ENCODE measurements at places on chromosomes 5 and 9.

GRCh38 chr9:73423891-73424290 is 272.2 kb downstream of the ANXA1 start:
- no peak for DNase-seq

GRCh38 chr5:133421394-133421793 is 190.9 kb downstream of the FSTL4 start:
- no peak for DNase-seq

- no peak for DNase-seq
Measured at GRCh38 chr5:23071682-23072081, 218.5 kb upstream of the CDH12 start.

DNA sequence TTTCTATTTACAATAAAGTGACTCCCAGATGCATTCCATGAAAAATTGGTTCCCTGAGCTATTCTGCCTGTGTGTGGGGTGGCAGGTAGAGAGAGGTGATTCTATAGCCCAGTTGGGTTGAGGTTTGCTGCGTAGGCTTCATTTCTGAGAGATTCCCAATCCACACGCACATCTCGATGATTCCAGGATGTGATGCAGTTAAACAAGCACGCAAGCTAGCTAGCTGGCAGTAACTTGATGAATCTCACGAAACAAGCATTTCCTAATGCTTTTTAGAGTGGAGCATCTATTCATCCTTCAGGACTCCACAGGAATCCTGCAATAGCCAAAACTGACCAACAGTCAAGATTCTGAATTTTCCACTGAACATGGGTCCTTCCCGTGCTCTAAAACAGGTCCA is 43.8 kb upstream of the CER1 start:
- DNase-seq = no peak

DNA sequence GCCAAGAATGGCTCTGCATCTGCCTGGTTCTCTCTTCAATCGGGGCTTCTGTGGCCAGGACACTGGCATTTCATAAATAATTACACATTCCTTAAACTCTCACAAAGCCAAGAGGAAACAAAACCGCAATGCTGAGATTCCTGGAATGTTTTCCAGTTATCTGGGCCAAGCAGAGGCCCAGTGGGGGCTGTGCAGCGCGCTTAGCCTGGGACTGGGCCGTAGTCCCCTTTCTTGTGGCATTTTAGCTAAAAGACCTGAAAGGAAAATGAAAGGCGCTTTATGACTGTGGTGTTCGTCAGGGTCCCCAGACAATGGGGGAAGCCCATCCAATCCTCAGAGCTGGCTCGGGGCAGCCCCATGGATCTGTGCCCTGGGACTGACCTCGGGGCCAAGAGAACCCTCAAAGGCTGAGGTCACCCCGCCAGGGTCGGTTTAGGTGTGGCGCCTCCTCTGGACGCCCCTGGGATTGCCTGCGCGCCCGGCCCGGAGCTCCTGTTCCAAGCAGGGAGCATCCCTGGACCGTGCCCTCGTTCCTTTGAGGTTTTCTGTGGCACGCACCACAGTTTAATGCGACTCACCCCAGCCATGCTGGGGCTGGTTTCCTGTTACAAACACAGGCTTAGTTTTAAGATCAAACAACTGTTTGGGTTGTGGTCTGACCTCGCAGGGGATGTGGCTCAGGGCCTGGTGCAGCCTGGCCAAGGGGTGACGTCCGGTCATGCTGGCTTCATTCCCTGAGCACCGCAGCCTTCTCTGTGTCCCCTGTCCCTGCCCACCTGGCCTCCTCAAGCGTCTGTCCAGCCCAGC is 51.5 kb upstream of the NKD2 start:
- no peak for DNase-seq

GRCh38 chr9:130986356-130986965 is 22.5 kb upstream of the LAMC3 start:
- no peak for DNase-seq
